ENCODE measurements at places on chromosomes 11 and 22.

DNA sequence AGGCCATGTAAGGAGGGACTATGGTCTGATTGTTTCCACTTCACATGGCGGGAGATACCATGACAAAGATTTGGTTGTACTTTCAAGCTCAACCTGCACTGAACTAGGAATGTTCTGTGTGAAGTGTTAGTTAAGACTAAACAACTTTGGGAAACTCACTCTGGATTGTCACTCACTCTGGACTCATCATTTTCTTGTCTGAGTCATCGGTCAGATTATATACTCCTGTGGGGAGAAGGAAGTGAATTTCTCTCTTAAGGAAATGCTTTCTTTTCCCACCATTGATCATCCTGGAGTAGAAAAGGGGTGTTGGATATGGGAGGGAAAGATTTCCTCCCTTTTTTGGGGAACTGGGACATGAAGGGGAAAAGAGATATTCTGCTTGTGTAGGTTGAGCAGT lies 26.9 kb upstream of the CAT start:
- no peaks in the 10 kb centered on the region for H3K27me3 ChIP-seq
- H3K4me3 ChIP-seq, result no peak overlapping the region
- DNase-seq, result no peak
- H3K36me3 ChIP-seq, result no peaks in the 10 kb centered on the region
- H3K4me1 ChIP-seq, result no peaks in the 10 kb centered on the region

GRCh38 chr22:37240240-37240940 lies 3.7 kb downstream of the RAC2 start:
- DNase-seq, result no peak
- H3K4me1 ChIP-seq, result no peaks in the 10 kb centered on the region
- H3K4me3 ChIP-seq, result no peak overlapping the region

DNA sequence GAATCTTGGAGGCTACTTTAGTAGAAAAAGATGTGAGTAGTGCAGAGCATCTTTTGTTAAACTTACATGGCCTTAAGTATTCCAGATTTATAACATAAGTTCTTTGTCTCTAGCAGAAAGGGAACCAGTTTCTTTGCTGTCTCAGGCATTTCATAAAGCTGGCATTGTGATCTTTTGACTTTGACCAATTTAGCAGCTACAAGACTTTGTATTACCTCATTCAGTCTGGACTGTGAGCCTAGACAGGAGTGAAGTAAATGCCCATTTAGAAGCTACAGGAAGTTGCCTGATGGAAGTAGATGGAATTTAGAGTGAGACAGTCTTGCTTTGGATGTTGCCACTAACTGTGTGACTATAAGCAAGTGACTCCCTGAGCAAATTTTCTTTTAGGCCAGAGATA lies 25.7 kb upstream of the GLYAT start:
- no peak for DNase-seq
- no peaks in the 10 kb centered on the region for H3K4me1 ChIP-seq
- H3K27ac ChIP-seq, result no peak overlapping the region
- no peaks in the 10 kb centered on the region for H3K27me3 ChIP-seq
- H3K4me3 ChIP-seq, result no peak overlapping the region
- no peaks in the 10 kb centered on the region for H3K36me3 ChIP-seq

GRCh38 chr11:102929972-102930371 lies 25.6 kb downstream of the MMP13 start:
- no peak overlapping the region for H3K27ac ChIP-seq
- no peaks in the 10 kb centered on the region for H3K27me3 ChIP-seq
- DNase-seq, result no peak
- no peaks in the 10 kb centered on the region for H3K36me3 ChIP-seq
- H3K4me3 ChIP-seq, result no peak overlapping the region
- no peaks in the 10 kb centered on the region for H3K4me1 ChIP-seq

- no peak for DNase-seq
- H3K36me3 ChIP-seq, result no peaks in the 10 kb centered on the region
- no peak overlapping the region for H3K27ac ChIP-seq
- no peaks in the 10 kb centered on the region for H3K4me1 ChIP-seq
These were observed 181.9 kb upstream of the BDNF start for GRCh38 chr11:27882066-27882697.

GRCh38 chr22:38124236-38124974 lies 13.9 kb upstream of the BAIAP2L2 start:
- no peaks in the 10 kb centered on the region for H3K36me3 ChIP-seq
- DNase-seq, result no peak
- no peaks in the 10 kb centered on the region for H3K4me1 ChIP-seq
- no peak overlapping the region for H3K27ac ChIP-seq
- no peaks in the 10 kb centered on the region for H3K27me3 ChIP-seq
- no peak overlapping the region for H3K4me3 ChIP-seq

DNA sequence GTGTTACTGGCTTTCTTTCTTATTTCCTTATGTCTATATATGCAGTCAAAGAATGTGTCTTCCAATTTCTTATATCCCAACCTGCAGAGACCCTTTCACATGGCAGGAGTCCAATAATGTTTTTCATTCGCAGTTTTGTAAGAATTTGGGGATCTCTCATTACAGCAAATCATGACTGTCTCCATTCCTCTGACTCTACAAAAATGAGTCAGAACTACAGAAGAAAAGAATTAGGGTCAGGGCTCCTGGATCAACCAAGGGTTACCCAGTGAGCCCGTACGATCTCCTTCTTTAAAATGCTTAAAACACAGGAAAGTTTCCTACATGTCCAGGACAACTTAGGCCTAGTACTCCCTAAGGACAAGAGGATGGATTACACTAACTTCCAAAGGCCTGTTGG lies 42.2 kb downstream of the RPUSD4 start:
- no peaks in the 10 kb centered on the region for H3K36me3 ChIP-seq
- no peak overlapping the region for H3K27ac ChIP-seq
- no peak for DNase-seq
- H3K4me3 ChIP-seq, result no peak overlapping the region
- no peaks in the 10 kb centered on the region for H3K27me3 ChIP-seq

Measured in ascending aorta (tissue), 2 donors.